Activated CD4-positive, alpha-beta T cell treated with anti-CD3 and anti-CD28 coated beads for 4 hours (primary cell): ENCODE measurements at places on chromosomes 5 and 9.
A peak's percentile ranks its signal among the peaks of the same experiment; 100 is the strongest.

DNA sequence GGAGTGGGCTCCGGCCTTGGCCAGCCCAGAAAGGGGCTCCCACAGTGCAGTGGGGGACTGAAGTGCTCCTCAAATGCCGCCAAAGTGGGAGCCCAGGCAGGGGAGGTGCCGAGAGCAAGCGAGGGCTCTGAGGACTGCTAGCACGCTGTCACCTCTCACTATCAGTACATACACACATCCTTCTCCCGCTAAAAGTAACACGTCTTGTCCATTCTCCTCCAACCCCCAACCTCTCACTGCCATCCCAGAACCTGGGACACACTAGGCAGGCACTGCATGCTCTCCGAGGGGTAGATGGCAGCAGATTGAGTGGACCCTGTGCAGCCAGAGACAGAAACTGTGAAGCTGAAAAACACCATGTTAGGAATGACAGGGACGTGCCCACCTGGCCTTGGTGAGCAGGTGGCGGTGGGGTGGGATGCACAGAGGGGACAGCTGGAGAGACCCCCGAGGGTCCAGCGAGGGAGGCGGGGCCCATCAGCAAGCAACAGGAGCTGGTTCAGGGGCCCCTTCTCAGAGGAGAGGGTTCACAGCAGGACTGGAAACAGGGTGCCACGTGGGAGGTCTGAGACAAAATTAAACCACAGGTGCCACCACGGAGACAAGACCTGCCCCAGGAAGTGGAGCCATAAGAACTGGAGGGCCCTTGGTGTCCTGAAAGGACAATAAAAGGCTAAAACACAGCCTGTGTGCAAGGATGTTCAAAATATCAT, 16.9 kb downstream of the SEMA4D start:
- no peak for DNase-seq

DNA sequence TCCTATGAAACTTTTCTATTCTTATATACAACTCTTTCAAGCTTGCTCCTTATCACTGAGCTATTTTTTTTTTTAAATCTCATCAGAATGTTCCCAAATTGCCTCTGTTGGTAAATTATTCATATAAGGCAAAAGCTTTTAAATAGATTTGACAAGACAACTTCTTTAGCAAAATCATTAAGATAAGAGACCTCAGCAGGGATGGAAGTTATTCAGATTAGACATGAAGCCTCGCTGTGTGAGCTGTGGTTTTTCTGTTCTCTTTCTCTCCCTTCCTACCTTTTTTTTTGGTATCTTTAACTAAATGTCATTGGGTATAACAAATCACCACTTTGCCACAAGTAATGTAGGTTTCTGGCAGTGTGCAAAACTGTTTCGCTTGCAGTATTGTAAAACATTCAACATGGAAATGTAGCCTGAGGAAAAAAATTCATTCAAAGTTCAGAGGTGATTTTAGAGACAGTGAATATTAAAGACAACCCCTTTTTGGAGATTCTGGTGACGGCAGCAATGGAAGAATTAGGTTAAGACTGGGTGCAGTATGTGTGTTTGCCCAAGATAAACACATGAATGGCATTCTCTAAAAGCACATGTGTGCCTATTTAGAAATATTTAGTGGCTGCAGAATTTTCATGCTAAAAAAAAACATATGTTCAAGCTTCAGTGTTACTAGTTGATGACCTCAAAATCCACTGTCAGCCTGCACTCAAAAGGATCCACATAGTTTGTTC, 467.1 kb downstream of the ZNF608 start:
- DNase-seq = no peak

- no peak for DNase-seq
Measured at GRCh38 chr5:33400675-33401074, 40.1 kb upstream of the TARS1 start.

DNA sequence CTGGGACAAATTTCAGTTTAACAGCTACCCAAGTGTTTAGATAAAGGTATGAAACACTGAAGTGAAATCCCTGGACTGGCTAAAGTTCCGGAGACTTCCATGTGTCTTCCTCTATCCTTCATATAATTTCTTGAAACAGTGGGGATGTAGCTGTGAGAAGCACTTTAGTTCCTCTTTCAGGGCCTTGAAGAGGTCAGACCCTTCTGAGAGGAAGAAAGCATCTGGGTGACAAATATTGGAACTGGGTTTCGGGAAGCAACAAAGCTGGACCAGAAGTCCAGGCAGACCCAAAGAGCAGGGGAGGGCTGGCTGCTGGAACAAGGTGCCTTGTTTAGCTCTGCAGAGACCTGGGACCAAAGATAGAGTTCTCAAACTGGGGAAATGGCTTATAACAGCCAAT, 75.4 kb upstream of the ZFAND5 start:
- DNase-seq = no peak

- no peak for DNase-seq
Measured at GRCh38 chr9:136092353-136092650, 2.8 kb downstream of the NACC2 start.

GRCh38 chr5:128538250-128539037, 399 bp upstream of the FBN2 start:
- DNase-seq = no peak

DNA sequence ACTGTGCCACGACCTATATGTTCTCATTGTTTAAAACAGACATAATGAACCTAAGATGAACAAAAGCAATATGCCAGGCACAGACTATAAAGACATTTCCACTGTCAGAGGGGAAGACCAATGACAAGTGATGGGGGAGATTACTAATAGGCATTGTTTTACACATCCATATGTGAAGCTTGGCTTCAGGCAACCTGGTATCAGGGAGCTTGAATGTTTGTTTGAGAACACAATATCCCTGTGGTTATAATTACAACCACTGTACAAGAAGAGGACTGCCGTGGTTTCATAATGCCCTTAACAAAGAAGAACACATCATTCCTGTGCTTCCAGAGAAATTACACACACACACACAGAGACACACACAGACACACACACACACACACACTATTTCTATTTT, 385.7 kb downstream of the BNC2 start:
- DNase-seq = no peak

DNA sequence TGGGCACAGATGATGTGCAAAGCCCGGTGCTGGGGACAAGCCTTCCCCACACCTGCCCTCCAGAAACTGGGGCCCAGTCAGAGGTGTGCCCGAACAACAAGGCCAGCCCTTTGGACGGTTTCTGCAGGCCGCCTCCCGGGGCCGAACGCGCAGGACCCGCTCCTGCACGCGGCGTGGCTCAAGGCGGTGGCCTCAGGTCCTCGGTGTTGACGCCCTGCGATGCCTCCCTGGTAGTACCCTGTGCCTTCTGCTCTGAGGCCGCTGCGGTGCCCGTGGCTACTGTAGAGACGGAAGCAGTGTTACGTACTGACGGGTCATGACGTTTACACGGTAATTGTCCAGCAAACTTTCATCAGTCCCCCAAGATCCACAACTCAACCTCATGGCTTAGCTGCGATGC, 33.5 kb upstream of the FANCC start:
- DNase-seq = no peak

GRCh38 chr9:81414836-81415235, 274.5 kb downstream of the TLE1 start:
- DNase-seq = no peak

- no peak for DNase-seq
Measured at GRCh38 chr5:79878136-79878679, 112.9 kb downstream of the MTX3 start.

- no peak for DNase-seq
Measured at GRCh38 chr5:119379096-119379495, 23.3 kb downstream of the TNFAIP8 start.

GRCh38 chr9:111180811-111181210, 142.5 kb upstream of the LPAR1 start:
- no peak for DNase-seq

DNA sequence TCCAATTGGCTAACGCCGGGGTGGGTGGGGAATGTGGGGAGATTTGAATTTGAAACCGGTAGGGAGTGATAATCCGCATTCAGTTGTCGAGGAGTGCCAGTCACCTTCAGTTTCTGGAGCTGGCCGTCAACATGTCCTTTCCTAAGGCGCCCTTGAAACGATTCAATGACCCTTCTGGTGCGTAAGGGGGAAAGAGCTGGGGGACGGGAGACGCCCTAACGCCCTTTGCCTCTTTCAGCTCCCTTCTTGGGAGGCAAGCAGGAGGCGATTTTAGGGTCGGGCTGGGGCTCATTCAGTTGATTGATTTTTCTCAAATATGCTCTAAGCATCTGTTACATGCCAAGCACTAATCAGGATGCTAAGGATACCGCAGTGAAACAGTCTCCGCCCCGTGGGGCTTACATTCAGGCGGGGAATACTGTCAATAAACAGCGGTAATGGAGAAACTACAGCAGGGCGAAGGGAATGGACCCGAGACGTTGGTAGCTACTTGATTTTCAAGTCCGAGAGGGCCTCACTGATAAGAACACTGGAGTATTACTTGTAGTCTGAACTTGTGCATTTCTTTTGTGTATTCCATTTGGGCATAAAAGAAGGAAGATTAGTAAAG, at the start of gene HMMR:
Gene HMMR (plus strand): TSS at position 71 of the 610 bp plus-strand sequence. CDS start 61 bp downstream, at position 132.
- no peak for DNase-seq

GRCh38 chr5:135977375-135977928, 22.7 kb upstream of the LECT2 start:
- peak; percentile 24 for DNase-seq

GRCh38 chr9:104779334-104779733, 15.4 kb downstream of the NIPSNAP3B start:
- DNase-seq = no peak

- DNase-seq = no peak
Measured at GRCh38 chr9:137564817-137565411, 13.2 kb downstream of the MRPL41 start.

DNA sequence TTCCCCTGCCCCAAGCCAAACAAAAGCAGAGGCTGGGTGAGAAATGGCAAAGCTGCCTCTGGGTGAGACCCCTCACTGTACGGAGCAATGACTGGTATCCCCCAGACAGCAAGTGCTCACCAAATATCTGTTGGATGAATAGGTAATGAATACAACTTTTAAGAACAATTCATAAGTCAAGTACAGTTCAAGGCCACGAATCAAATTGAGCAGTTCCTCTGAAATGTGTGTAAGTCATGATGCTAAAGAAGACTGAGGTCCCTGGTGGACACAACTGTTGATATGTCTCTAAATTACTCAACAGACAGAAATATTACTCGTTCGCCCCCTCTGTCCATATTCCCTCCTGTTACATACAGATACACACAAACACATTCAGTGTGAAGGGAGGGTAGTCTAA, 160.7 kb downstream of the GLIS3 start:
- no peak for DNase-seq

DNA sequence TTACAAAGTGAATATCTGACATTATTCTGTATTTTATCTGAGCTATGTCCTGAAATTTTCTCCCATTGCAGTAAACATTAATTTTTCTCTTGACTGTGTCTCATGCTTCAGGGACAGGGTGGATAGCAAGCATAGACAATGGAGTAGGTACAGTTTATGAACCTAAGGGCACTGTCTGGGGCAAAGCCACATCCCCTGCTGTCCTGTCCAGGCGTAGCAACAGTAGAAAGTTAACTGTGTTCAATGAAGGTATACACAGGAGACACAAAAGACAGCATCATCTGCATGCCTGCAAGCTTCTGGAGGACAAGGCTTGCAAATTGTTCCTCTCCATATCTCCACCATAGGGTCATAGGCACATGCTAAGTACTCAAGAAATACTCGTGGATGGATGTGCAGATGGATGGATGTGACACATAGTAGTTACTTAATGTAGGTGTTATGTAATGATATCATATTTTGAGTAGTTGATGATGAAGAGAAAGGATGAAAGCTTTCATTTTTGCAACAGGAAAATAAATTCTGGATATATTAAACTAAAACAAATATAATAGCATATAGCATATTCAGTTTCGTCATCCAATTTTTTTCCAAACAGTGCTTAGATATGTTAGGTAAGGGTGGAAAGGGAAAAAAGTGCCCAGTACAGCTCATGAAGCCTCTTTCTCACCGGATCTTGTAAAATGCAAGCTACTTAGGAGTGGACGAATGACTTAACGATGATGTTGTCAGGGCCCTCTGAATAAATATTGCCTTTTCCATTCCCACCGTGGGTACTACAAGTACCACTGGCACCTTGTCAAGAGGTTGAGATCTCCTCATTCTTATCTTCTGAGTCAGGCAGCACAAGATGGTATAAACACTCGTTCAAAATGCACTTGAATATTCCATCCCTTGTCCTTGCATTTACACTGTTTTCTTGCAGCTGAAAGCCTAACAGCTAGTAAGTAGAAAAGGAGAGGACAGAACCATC, 19.9 kb upstream of the ZSWIM6 start:
- DNase-seq = no peak

DNA sequence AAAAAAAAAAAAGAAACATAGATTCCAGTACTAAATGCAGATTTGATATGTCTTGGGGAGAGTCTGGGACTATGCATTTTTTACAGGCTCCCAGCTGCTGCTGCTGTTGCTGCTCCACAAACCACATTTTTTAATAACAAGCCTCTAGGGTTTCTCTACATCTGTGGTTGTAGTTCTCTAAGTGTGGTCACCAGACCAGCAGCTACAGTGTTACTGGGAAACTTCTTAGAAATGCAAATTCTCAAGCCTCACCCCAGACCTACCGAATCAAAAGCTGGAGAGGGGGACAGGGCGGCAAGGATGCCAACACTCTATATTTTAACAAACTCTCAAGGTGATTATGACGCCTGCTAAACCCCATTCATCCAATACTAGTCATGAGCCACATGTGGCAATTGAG, 293.4 kb upstream of the PTGER4 start:
- DNase-seq = no peak

GRCh38 chr9:135951889-135952663, 9.1 kb downstream of the UBAC1 start:
- no peak for DNase-seq

DNA sequence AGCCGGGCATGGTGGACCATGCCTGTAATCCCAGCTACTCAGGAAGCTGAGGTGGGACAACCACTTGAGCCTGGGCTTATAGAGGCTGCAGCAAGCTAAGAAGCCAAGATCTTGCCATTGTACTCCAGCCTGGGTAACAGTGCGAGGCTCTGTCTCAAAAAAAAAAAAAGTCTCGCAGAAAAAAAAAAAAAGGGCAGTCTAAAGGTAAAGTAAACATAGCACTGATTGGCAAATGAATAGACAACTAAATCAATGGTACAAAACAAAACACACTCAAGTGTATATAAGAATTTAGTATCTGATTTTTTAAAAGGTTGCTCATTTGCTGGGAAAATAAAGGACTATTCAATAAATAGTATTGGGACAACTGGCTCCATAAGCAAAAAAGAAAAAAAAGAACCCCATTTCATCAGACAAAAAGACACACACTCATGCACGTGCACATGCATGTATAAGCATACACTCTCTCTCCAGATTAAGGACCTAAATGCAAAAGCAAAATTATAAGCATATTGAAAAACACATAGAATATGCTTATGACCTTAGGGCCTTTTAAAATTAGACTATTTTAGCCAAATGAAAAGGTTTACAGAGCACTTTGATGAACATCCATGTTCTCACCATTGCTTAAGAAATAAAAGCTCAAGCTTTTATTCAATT, 5.7 kb downstream of the IL6ST start:
- no peak for DNase-seq

GRCh38 chr5:103808464-103809106, 246.0 kb upstream of the NUDT12 start:
- no peak for DNase-seq
